Esophagus mucosa (tissue), 1 donor: ENCODE measurements at places on chromosomes 5 and 9. TPM values are rescaled to one million over a fixed set of nuclear protein-coding genes. Genes with fewer than 3 reads are reported as not detected.

GRCh38 chr5:97528941-97529340, 345.9 kb upstream of the RIOK2 start:
- no peak for ATAC-seq

GRCh38 chr9:81619353-81620001, 69.9 kb downstream of the TLE1 start:
- no peak for ATAC-seq

DNA sequence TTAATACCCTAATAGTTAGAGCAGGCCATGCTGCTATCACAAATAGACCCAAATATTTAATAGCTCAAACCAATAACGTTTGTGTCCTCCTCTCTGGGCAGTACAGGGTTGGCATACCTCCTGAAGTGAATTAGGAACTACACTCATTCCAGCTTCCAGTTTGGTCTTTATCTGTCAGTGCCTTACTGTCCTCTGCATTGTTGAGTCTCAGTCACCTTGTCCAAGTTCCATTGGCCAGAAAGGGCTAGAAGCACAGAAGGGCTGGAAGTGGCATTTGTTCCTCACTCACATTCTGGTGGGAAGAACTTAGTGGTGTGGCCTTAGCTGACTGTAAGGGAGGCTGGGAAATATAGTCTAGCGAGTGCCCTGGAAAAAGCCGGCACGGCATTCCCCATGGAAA, 11.2 kb downstream of the FXN start:
- no peak for ATAC-seq

DNA sequence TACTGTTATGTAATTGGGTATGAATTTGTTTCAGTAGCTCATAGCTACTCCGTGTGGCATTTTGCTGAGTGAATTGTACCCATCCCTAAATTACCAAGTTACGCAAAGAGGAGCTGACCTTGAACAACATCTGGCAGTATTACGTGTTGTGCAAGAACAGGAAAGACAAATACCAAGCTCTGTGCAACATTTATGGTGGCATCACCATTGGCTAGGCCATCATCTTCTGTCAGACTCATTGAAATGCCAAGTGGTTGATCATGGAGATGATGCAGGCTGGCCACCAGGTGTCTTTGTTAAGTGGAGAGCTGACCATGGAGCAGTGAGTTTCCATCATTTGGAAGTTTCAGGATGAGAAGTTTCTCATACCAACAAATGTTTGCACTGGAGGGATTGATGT, 15.0 kb downstream of the ZSWIM6 start:
- no peak for ATAC-seq

DNA sequence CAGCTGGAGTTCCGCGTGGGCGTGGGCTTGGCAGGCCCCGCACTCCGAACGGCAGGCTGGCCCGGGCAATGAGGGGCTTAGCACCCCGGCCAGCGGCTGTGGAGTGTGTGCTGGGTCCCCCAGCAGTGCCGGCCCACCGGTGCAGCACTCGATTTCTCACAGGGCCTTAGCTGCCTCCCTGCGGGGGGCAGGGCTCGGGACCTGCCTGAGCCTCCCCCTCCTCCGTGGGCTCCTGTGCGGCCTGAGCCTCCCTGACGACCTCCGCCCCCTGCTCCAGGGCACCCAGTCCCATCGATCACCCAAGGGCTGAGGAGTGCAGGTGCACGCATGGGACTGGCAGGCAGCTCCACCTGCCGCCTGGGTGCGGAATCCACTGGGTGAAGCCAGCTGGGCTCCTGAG, 191.8 kb downstream of the CYLC2 start:
- ATAC-seq, result no peak

GRCh38 chr9:19033015-19033414, at the start of gene SAXO1:
TSS of gene SAXO1 (minus strand) at chr9:19033209. CDS start at chr9:19032908, 301 bp downstream.
- ATAC-seq, result no peak

DNA sequence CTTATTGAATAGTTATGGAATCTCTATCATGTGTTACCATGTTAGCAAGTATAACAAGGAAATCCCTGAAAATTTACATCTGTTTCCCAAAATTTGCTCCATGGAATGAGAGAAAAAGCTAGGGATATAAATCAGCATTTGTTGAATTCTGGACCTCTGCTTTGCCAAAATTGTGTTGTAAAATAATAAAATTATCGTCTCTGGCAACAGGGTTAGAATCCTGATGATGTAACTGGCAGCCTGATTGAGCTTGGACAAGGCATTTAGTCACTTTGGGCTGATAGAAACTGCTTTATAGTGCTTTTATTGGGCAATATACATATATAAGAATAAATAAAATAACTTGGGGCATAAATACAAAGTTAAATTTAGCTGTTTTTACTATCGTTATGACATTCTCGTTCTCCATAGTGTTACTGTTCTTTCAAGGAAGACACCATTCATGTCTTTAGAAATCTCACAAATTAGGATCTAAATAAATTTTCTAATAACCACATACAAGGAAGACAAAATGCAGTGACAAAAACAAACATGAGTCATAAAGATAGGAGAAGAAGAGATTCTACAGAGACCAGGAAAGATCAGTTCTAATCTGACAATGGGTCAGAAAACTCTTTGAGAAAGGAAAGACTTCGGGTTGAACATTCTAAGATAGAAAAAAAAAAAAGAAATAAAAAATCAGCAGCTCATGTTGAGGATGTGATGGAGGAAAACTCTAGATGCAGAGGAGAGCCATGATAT, 145.0 kb upstream of the CDH10 start:
- ATAC-seq, result no peak

GRCh38 chr5:151318850-151319732, 15.5 kb upstream of the SLC36A3 start:
- peak; percentile 17 for ATAC-seq

DNA sequence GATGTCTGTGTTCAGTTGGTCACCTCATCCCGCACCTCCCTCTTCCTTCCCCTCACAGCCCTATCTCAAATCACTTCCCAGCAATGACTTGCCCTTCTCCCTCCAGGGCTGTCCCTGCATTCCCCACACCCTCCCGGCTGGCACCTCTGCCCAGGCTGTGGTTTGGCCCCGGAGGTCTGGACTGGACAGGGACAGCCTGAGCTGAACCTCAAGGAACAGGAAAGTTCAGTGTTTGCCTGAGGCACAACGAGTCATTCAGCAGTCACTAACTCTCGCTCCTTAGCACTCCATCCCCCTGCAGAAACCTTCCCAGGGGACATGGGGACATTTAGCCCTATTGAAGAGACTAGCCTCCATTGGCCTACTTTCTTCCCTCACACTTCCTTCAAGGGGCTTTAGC, 58.3 kb upstream of the MAP3K1 start:
- ATAC-seq, result peak; percentile 50

GRCh38 chr9:111957856-111958631, 61.4 kb downstream of the UGCG start:
- ATAC-seq, result peak; percentile 72

GRCh38 chr9:549455-549997, 292.0 kb upstream of the DMRT1 start:
- no peak for ATAC-seq

GRCh38 chr9:12628546-12628945, 64.6 kb upstream of the TYRP1 start:
- ATAC-seq, result no peak

- no peak for ATAC-seq
Measured at GRCh38 chr5:173717959-173718358, 101.5 kb upstream of the BOD1 start.

DNA sequence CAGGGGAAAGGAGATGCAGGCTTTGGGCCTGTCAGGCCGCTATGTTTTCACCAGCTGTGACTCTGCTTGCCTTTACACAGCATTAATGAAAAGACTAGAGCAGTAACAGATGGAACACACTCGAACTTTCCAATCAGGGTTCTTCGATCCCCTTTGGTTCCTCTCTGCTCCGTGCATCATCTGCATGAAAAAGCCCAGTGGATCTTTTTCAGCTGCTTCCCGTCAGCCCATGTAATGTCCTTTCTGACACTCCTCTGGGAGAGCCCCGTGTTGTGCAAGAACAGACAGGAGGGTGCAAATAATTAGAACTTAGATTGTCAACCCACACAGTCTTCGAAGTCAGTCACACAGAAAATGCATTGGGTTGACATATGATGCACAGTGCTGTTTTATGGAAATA, 448.9 kb upstream of the ZNF462 start:
- no peak for ATAC-seq

- ATAC-seq, result no peak
Measured at GRCh38 chr9:75128535-75128934, 40.2 kb downstream of the OSTF1 start.

DNA sequence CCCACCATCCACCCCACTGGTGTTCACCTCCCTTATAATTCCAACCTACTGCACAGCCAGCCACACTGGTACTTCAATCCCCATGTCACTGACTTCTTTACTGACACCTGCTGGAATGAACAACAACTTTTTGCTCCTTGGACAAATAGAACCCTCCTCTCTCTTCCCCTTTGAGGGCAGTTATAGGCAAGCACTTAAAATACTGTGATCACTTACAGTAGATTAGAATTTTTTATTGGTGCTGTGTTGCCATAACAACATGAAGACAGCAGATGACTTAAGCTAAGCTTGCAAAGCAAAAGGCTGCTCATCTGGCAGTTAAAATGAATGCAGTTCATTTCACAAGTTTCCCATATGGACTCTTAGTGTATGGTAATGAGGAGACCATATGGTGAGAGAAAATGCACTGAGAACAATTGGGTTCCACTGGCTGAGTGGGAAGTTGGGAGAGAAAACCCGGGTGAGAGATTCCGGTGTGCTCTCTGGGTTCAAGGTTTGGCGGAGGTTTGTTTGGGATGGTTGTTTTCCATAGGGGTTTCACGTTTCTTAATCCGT, 374.3 kb downstream of the EBF1 start:
- ATAC-seq, result no peak

The SLC35D2 gene
- total RNA-seq, result 14.9 TPM

The INSYN2B gene
- total RNA-seq, result not detected

The NME5 gene
- 0.44 TPM for total RNA-seq

The SMIM33 gene
- not detected for total RNA-seq

The KCNV2 gene
- not detected for total RNA-seq
